Caudate nucleus (tissue), 63 donors: ENCODE measurements at places on chromosomes 7 and 10.

GRCh38 chr10:109926825-109927224 is 3.5 kb upstream of the XPNPEP1 start:
- no peak for DNase-seq

- DNase-seq: no peak
These were observed 13.1 kb downstream of the MAT1A start for GRCh38 chr10:80276335-80276734.

GRCh38 chr7:47413526-47414341 is 168.2 kb downstream of the TNS3 start:
- no peak for DNase-seq

DNA sequence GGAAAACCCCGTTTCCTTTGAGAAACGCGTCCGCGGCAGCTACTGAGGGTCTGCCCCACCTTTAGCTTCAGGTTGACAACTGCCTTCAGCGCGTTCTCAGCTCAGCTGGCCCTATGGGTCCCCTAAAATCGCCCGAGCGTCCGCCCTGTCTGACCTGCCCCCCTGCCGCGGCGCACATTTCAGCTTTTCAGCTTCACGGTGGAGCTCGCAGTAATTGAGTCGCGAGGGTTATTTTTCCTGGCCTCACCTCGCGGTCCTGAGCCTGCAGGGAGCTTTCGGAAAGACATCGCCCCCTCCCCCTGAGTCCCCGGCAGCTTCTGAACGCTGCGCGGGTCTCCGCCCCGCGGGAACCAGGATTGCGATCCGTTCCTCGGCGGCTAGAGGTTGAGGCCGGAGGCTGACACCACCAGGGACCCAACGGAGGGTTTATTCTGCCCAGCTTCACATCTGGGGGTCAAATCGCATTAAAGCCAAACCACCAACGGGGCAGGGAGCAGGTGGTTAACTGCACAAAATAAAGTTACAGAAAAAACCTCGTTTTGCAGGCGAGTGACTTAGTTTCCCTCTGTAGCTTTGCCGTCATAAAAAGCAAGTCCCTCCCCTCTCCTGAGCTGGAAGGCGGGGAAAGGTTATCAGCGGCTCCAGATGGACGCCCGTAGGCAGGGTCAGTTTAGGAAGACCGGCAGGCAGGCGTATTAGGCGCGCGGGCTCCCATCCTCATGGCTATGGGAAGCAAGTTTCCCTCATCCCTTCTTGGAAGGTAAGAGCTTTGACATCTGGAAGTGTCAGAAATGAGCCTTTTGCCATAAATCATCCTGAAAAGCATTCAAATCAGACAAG is 11.0 kb downstream of the TWIST1 start:
- no peak for DNase-seq

DNA sequence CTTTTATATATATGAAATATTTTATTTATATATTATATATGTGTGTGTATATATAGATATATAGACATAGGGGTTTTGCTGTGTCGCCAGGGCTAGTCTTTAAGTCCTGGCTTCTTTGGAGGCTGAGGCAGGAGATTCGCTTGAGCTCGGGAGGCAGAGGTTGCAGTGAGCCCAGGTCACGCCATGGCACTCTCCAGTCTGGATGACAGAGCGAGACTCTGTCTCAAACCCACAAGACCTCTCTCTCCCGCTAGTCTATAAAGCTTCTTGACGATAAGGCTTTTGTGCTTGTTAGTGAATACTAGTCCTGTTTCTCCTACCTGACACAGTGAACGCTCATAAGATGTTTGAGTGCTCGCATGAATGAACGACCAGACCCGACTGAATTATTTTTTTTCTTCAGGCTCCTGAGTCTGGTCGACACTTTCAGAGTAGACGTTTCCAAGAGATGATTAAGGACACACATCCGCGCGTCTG is 577 bp upstream of the DDX21 start:
- DNase-seq: no peak

GRCh38 chr7:118094044-118094443 is 89.9 kb upstream of the LSM8 start:
- DNase-seq: no peak

GRCh38 chr10:36017137-36017536 is 375.0 kb upstream of the FZD8 start:
- no peak for DNase-seq

GRCh38 chr7:88259656-88260380 is 40.0 kb upstream of the SRI start:
- DNase-seq: no peak

- no peak for DNase-seq
These were observed 301.9 kb downstream of the AHR start for GRCh38 chr7:17600340-17600752.

- DNase-seq: no peak
These were observed 23.4 kb downstream of the PYROXD2 start for GRCh38 chr10:98391578-98391991.

GRCh38 chr7:106611911-106612310 is 49.0 kb downstream of the CCDC71L start:
- no peak for DNase-seq

GRCh38 chr10:114940735-114941134 is 2.7 kb downstream of the TRUB1 start:
- DNase-seq: no peak

GRCh38 chr10:112964482-112964881 is 14.4 kb downstream of the TCF7L2 start:
- no peak for DNase-seq

- DNase-seq: no peak
These were observed 220.5 kb downstream of the CDK14 start for GRCh38 chr7:90816511-90817142.

DNA sequence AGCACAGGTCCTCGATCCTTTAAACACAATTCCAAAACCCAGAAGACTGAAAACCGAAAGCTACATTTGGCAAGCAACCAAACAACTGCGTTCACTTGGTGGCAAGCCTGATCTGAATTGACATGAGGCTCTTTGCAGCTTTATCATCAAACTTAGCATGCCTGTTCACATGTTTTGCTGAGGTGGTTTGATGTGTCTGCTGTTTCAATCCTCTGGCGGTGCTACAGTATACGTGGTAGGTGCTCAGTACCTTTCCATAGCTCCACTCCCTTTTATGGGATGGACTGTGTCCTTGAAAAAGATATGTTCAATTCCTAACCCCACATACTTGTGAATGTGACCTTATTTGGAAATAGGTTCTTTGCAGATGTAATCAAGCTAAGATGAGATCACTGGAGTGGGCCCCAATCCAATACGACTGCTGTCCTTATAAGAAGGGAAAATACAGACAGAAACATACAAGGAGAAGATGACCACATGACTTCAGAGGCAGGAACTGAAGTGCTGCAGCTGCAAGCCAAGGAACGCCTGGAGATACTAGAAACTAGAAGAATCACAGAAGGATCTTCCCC is 33.4 kb downstream of the CCDC6 start:
- no peak for DNase-seq

DNA sequence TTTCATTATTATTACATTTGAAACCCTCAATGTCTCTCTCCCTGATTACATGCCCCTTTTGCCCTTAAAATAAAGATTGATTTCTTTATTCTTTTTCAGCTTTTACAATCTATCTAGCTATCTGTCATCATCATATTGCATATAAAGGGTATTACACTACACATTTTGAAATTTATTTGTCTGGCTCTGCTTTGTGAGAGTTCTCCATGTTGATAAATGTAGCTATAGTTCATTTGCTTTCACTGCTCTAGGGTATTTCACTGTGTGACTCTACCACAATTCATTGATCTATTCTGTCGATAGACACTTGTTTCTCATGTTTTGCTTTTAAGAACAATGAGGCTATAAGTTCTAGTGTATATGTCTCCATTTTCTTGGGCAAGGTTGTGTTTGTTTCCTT is 25.6 kb downstream of the CDK1 start:
- DNase-seq: no peak

GRCh38 chr10:95260909-95261552 is 29.8 kb downstream of the PDLIM1 start:
- no peak for DNase-seq

DNA sequence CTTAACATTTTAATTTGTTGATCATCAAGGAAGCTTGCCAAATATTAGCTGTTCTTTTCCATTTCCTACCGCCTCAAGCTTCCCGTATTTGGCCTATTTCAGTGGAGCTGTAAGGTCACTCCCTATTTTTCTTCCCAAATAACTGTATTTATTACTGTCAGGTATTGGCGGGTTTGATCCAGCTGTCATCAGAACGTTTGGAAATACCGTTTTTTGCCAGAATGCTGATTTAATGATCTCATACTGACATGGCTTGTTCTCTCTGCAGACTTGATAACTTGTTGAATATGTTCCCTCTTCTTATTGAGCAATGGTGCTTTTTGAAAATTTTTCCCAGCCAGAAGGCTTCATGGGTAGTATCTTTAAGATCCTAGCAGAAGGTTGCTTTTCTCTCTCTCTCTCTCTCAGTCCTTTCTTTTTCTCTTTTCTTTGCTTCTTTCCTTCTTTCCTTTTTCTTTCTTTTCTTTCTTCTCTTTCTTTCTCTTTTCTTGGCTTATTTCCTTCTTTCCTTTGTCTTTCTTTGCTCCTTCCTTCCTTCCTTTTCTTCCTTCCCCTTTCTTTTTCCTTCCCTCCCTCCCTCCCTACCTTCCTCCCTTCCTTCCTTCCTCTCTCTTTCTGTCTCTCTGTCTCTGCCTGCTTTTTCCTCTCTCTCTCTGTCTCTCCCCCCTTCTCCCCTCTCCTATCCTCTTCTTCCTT is 42.1 kb downstream of the CUX1 start:
- DNase-seq: no peak

DNA sequence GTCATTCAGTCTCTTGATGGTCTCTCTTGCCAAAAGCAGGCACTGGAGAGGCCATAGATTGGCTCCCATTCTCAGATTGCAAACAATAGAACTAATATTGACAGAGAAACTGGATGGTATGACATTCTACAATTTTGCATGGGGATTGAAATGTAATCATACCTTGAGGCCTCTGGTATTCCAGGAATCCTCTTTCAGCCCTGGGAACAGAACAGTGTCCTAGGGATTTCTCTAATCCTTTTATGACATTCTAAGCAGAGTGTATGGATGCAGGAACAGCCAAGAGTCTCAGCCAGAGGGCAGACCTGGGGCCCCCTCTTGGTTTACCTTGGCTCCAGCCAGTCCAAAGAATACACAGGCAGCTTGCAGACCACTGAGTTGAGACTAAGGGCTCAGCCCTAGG is 206.4 kb downstream of the KCNMA1 start:
- no peak for DNase-seq

- DNase-seq: no peak
These were observed 15.2 kb downstream of the SLC13A4 start for GRCh38 chr7:135712796-135713195.

DNA sequence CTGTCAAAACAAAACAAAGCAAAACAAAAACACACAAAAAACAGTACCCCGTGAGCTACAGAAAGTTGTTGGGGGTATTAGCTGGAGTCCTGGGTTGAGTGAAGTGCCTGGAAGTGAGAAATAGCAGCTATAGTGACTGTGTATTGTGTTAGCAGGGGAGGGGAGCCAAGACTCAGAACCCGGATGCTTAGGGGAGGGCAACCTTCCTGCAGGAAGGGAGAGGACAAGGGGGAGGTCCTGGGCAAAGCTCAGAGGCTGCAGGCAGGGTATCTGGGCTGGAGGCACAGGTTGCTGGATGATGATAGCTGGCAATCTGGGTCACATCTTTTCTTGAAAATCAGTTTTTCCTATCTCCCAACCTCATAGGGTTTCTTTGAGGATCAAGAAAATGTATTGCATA is 75.8 kb upstream of the PARD3 start:
- no peak for DNase-seq

DNA sequence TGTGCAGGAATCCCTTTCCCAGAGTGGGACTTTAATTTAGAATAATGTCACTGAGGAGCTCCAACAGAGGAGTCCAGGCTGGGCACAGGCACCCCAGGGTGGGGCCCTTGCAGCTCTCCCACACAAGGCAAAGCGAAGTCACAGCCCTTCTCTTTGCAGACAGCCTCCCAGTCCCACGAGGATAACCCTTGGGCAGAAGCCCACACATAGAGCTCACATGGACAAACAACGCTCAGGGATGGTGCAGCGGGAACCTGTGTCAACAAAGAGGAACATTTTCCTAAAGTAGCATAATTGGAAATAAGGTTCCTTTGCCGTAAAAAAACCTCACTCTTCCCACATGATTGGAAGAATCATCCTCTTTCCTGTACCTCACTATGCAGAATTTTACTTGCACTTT is 29.3 kb upstream of the GGCT start:
- no peak for DNase-seq

DNA sequence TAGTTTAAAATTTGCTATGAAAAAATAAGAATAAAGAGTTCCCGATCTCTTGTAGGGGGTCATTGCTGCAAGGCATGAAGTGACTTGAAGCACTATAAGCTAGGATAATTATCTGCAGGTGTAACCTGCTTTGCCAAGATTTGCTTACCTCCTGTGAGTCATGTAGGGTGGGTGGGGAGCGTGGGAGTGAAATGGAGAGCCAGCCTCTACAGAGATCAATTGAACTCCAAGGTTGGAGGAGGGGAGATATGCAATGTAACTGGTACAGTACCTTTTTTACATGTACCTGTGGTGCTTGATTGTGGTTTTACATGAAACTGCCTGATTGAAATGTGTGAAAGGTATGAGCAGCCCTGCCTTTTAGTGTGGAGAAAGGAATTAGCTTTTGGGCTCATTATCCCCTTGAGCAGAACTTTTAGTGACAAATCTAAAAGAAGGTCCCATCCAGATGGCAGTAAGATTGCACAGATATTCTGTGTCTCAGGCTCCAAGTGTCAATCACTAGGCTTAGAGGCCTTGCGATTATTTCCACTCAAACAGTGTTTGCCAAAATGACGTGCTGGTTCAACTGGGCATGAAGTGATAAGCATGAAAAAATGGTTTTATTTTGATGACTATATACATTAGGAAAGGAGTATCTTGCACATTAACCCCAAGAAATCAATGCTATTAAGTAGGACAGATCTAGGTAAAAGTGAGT is 138.6 kb upstream of the GRB10 start:
- DNase-seq: peak; percentile 11
